ENCODE measurements at places on chromosomes 4 and X.
A peak's percentile ranks its signal among the peaks of the same experiment; 100 is the strongest.

DNA sequence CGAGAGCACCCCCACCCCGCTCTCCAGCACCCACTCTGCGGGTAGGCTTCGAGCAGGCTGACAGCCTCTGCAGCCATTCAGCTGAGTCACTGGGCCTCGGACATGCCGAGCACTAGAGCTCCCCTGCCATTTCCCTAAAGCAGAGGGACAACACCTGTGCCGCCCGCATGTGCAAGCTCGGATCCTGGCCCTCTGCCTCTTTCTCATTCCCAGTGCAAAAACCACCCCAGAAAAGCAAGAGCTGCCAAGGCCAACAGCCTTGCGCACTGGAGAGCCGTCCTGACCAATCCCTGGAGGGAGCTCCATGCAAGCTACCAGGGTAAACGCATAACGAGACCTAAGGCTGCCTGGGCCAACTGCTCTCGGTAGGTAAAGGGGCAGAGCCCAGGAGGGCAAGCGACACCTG, 5.3 kb downstream of the HCFC1 start:
- DNase-seq: no peak

GRCh38 chrX:32597777-32598176, 613.6 kb downstream of the DMD start:
- no peak for DNase-seq

GRCh38 chrX:7362111-7362510, 214.2 kb upstream of the PUDP start:
- DNase-seq: no peak

- DNase-seq: peak; percentile 72
Measured at GRCh38 chr4:78938868-78939666, at the start of gene PAQR3. Gene PAQR3 (minus strand): TSS chr4:78939438. CDS start chr4:78939224, 214 bp downstream.

DNA sequence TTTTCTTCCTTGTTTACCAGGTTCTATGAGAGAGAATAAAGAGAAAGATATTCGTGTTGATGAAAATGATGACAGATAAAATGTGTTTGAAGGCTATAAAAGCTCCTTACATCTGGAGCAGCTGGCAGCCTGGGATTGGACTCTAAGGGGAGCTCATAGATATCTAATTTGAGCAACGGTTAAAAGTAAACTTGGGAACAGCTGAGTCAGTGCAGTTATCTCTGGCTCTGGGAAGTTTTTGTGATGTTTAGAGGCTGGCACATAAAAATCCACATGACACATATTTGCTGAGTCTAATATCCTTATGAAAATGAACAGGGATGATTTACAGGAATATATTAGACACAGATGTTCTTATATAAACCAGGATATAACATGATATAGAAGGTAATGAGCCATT, 331.8 kb upstream of the TENM3 start:
- no peak for DNase-seq

GRCh38 chr4:184896868-184897715, 71.3 kb upstream of the ACSL1 start:
- no peak for DNase-seq

GRCh38 chr4:4820261-4820660, 39.2 kb upstream of the MSX1 start:
- DNase-seq: no peak

- DNase-seq: peak; percentile 6
Measured at GRCh38 chr4:83282049-83282535, 2.5 kb downstream of the COQ2 start.

DNA sequence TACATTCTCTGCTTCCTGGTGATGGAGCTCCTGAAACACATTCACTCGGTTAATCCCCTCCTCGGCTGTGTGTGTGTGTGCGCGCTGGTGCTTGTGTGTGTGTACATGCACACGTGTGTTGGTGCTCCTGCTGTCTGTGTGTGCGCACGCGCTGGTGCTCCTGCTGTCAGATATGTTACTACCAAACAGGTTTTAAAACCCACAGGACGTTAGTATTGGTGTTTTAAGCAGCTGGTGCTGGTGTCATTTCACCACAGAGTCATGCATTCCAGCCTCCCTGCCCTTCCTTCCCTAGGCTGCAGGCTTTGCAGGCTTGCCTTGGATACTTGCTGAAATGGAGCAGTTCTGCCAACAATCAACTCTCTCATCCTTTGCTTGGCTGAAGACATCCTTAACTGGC, 48.1 kb upstream of the CPLX1 start:
- no peak for DNase-seq

DNA sequence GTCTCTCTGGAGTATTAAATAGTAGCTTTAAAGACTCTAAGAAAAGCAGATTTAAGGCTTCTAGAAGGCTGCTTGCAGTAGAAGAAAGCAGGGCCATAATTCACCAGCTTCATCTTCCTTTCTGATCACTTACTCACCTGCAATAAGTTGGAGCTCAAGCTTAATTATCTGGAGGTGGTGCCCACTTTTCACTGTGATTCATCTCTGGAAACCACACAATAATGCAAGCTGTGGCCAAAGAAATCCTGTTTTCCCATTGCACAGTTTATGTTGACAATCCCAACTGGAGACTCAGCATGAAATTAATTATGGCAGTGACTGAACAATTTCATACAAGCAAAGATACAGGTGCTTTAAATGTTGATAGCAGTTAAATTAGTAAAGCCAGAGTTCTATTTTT, 14.7 kb downstream of the CWH43 start:
- no peak for DNase-seq

DNA sequence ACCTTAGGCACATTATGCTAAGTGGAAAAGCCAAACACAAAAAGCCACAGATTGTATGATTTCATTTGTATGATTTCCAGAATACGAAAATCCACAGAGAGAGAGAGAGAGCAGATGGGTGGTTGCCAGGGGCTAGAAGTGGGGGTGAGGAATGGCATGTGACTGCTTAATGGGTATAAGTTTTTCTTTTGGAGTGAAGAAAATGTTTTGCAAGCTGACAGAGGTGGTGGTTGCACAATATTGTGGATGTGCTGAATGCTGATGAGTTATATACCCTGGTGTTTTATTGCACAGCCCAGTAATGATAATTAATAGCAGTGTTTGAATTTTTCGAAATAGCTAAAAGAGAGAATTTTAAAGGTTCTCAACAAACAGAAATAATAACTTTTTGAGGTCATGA, 386.1 kb upstream of the HS3ST1 start:
- no peak for DNase-seq

- DNase-seq: no peak
Measured at GRCh38 chr4:7831330-7831729, 108.3 kb downstream of the AFAP1 start.

GRCh38 chrX:41921492-41922430, 1.6 kb downstream of the CASK start:
- no peak for DNase-seq

GRCh38 chrX:12352922-12353321, 214.6 kb downstream of the FRMPD4 start:
- DNase-seq: no peak

DNA sequence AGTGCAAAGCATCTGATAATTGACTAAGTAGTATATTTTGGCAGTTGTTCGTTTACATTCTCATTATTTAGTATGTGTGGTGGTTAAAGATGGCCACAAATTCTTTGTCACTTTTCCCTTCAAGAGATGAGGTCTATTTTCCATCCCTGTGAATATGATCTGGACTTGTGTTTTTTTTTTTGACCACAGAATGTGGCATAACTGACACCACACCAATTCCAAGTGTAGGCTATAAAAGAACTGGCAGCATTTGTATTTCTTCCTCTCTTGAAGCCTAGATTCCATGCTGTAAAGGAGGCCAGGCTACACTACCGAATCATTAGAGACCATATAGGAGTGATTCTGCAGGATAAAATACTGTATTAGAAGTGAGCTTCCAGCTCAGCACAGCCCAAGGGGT, 596.6 kb downstream of the DMD start:
- DNase-seq: no peak

DNA sequence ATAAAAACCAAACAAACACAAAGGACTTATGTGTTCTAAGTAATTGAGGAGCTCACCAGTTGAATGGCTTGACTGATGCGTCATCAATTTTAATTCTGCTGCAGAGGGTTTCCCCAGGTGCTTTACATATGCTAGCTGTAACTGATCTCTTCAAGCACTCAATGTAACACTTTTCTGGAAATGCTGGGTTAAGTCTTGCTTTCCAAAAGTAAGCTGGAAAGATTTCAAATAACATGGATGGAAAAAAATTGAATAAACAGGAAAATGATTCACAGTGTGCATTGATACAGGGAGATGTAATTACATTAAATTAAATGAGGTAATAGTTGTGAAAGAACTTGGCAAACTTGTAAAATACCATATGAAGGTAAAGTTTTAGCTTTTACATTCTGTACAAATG, 186.7 kb upstream of the WDFY3 start:
- DNase-seq: no peak

GRCh38 chr4:80461412-80461811, 125.9 kb downstream of the CFAP299 start:
- no peak for DNase-seq

DNA sequence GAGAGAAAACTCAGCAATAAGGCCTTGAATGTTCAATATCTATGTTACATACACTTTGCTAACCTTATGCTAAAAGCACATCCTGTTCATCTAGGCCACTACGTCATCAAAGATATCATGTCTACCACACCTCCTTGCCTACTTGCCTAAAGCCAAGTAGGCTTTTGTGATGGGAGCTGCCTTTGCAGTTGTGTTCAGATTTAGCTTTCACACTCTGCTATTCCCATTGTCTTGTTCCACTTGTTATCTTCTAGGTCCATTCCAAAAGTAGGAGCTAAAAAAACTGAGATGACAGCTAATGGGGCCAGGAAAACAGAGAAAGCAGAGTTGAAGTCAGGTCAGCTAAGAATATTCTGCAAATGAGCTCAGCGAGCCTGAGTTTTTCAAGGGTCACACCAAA, 153.6 kb upstream of the EDNRA start:
- no peak for DNase-seq
